Endothelial cell (in vitro differentiated cells): ENCODE measurements at places on chromosomes 2 and 18. TPM values are rescaled to one million over a fixed set of nuclear protein-coding genes. Genes with fewer than 3 reads are reported as not detected.

The FOXD4L1 gene
- total RNA-seq: not detected

The ERBB4 gene
- 0.36 TPM for total RNA-seq

The C1QL2 gene
- not detected for total RNA-seq

The PIEZO2 gene
- 8.4 TPM for total RNA-seq

The HYCC2 gene
- total RNA-seq: 25.1 TPM

The KLHL30 gene
- not detected for total RNA-seq

The MROH2A gene
- 0.31 TPM for total RNA-seq

The SERPINB13 gene
- total RNA-seq: not detected

The CHST9 gene
- 4.7 TPM for total RNA-seq

The TMEM200C gene
- 0.85 TPM for total RNA-seq

The PLEKHH2 gene
- 1.6 TPM for total RNA-seq

The NT5C1B gene
- not detected for total RNA-seq

The NOL4 gene
- total RNA-seq: 0.67 TPM

The METTL21A gene
- total RNA-seq: 14.9 TPM

The NTSR2 gene
- total RNA-seq: not detected
